ENCODE measurements at places on chromosomes 2 and 18.

DNA sequence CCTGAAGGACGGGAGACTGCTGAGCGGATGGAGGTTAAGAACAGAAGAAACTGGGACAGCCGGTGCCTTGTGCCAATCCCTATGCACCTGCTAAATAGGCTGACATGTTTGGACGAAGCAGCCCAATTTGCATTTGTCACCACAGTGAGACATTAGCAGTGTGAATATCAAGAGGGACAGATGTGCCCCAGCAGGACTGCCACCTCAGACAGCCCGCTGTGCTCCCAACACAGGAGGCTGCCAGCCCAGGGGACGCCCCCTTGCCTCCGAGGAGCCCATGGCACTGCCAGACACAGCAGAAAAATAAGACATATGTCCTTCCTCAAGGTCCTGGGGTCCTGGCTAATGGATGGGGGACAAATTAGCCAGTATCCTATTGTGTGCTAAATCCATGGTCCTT, 306.7 kb upstream of the POU3F3 start:
- DNase-seq: no peak

DNA sequence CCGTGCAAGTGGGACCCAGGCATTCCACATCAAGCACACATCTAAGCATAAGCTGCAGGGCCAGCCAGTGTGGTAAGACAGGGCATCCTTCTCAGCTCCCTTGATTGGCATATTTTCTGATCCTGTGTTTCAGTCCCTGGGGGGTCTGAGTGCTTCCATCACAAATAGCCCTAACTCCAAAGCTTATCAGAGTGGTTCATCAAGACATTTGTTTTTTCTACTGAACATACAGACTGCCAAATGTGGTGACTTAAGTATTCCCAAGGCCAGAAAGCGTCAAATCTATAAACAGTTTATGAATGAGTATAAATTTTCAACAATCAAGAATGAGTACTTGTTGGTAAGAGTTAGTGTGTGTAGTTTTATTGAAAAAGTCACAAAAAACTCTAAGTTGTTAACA, 18.8 kb downstream of the SPRED2 start:
- DNase-seq: no peak

DNA sequence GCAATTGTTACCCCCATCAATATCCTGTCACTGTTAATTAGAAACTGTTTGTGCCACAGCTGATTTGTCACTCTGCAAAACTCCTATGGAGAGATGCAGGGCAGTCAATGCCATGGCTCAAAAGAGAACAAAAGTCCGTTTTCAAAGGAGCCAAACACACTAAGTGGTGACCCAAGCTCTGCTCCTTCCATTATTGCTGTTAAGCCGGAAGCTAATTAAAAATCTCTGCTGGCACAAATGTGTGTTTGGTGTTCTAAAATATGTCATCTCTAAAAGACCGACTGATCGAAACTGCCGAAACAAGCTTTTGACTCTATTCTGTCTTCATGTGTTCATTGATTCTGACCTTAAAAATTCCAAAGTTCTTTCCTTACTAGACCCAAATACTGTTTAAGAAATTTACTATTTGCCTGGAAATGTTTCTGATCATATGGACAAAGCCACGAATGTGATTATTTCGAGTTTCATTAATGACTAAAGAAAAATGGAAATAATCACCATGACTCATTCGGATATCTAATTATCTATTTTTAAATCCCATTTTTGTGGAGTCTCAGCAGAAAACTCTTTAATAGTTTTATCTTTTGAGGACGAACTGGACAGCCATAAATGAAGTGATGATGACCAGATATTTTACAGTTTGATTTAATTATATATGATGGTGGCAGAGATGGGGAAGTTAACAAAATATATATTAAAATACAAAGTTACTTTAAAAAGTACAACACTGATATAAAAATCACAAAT, 287.6 kb downstream of the SOCS6 start:
- no peak for DNase-seq

DNA sequence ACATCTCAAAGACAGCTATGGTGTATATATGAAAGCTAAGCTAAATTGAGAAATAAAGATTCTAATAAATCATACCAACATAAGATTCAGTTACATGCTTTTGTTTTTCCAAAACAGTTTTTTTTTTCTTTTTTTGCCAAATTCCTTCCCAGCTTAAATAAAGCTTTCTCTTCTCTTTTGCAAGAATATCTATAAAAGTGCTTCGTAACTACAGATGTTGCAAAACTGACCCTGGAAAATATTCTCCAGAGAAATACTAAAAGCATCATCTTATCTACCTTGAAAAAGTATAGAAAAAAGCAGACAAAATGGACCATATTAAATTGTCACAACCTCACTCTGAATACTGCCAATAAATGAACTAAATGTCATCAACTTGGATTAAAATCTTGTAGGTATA, 38.7 kb downstream of the FANCL start:
- no peak for DNase-seq

- DNase-seq: no peak
Measured at GRCh38 chr2:129443235-129443864, 536.1 kb upstream of the RAB6C start.

GRCh38 chr2:128787616-128788015, 468.9 kb upstream of the HS6ST1 start:
- DNase-seq: no peak

GRCh38 chr2:22697054-22697788, 687.8 kb upstream of the KLHL29 start:
- no peak for DNase-seq

GRCh38 chr2:132911726-132912724, 242.0 kb upstream of the LYPD1 start:
- DNase-seq: no peak

- no peak for DNase-seq
Measured at GRCh38 chr2:19235308-19235707, 123.1 kb downstream of the OSR1 start.

DNA sequence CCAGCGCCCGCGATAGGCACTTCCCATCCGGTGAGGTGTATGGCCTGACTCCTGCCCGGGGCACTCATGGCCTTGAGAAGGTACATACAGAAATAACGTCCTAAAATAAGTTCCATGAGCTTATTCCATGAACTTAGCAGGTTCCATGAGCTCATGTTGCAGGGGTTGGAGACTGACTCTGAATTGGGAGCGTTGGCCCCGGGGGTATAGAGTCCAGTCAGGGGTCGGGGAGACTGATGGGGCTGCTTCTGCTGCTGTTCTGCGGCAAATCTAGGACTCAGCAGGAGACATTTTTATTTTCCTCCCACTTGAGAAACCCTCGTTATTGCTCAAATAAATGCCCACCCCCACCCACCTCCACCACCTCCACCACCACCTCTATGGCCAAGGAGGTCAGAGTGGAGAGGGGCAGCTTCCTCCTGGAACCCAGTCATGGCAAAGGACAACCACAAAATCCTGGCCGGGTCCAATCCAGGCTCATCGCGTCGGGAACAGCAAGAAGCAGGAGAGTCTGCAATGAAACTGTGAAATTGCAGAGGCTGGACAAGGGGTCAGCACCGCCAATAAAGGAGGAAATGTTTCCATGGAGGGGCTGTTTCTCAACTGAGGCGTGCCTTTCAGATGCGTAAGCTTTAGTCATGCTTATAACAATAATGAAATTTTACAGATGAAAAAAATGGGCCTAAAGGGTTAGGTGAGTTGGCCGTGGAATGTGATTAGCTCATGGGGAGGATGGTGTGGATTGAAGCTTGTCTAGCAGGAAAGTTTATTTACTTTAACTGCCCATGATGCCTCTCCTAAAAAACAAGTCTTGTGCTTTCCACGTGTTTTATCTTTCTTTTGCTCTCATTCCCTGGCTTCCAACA, 136.6 kb upstream of the ALKAL2 start:
- DNase-seq: no peak

GRCh38 chr2:204947405-204947804, 402.1 kb downstream of the PARD3B start:
- no peak for DNase-seq

GRCh38 chr2:37168217-37168981, 11.6 kb upstream of the EIF2AK2 start:
- DNase-seq: peak; percentile 57

GRCh38 chr2:130385709-130386108, 29.9 kb downstream of the PTPN18 start:
- DNase-seq: no peak

GRCh38 chr2:73920577-73921545, 5.8 kb upstream of the DGUOK start:
- peak; percentile 43 for DNase-seq

- no peak for DNase-seq
Measured at GRCh38 chr2:213013979-213014378, 137.4 kb downstream of the IKZF2 start.

- no peak for DNase-seq
Measured at GRCh38 chr2:179373816-179374215, 109.2 kb upstream of the SESTD1 start.

GRCh38 chr2:142819411-142819810, 58.1 kb upstream of the KYNU start:
- DNase-seq: no peak

GRCh38 chr18:36636237-36636817, 192.5 kb downstream of the TPGS2 start:
- DNase-seq: no peak

DNA sequence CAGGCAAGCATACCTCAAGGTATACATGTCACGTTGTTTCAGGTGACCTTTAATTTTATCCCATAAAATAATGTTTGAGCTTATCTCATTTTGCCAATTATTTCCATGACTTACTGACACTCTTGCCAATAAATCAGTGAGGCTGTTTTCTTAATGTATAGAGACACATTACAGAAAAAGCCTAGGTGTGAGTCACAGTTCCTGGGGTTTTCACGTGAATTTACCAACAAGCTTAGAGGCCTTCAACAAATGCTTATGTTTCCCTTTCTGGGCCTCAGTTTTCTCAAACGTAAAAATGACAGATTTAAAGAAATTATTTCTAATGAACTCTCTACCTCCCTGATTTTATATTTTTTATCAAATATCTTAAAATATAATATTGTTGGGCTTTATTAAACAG, 517.5 kb upstream of the SPHKAP start:
- no peak for DNase-seq

DNA sequence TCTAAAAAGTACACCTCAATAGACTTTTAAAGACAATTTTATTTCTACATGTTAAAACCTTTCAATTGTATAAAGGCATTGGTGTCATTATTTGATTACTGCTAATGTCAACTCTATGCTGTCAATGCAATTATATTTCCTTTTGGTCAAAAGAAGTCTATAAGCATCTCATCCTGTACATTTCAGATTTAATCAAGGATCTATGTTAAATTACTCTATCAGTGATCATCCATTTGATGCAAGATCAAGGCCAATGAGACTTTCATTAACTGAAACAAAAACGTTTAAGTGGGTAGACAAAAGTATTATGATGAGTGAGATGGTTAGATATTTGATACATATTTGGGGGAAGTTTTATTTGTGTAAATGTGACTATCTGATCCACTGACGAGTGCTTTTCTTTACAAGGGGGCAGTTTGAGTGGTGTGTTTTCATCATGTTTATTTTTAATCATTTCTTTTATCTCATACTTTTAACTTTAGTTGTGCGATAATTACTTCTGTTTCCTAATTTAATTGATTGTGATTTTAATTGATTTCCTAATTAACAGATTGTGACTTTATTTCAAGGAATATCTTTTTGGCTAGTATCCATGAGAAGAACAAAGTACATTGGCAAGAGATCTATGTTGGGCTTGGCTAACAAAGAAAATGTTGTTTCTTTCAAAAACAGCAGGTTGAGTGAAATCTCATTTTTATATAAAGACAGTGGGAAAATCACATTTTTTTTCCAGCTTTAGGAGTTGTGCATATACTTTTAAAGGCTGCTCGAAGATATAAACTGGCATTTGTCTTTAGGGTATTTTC, 1.1 kb downstream of the ARHGAP28 start:
- DNase-seq: no peak
